Activated CD4-positive, alpha-beta T cell treated with anti-CD3 and anti-CD28 coated beads for 48 hours (primary cell): ENCODE measurements at places on chromosomes 3 and 15.

GRCh38 chr3:152202976-152203626 lies 65.6 kb upstream of the MBNL1 start:
- no peak for DNase-seq

GRCh38 chr3:188434594-188434993 lies 280.6 kb downstream of the LPP start:
- no peak for DNase-seq

GRCh38 chr3:169512991-169513390 lies 150.5 kb downstream of the MECOM start:
- DNase-seq, result no peak

GRCh38 chr15:73941871-73942635 lies 15.8 kb downstream of the LOXL1 start:
- DNase-seq, result no peak

DNA sequence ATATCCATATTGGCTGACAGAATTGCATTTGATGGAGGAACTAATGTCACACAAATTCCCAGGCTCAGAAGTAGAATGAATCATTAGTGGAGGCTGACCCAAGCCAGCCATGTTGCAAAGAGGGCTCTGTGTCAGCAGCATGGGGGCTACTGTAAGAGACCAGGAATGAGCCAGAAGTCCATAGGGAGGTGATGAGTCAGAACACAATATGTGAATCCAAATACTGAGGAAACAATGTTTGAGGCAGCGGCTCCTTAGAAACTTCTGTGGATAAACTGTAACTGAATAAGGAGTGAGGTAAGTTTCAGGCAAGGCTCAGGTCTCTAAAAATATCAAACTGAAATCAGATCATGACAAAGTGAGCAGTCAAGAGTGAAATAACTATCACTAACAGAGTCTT lies 170.7 kb downstream of the WDR72 start:
- DNase-seq, result no peak

GRCh38 chr3:143267989-143268388 lies 148.4 kb downstream of the CHST2 start:
- DNase-seq, result no peak

DNA sequence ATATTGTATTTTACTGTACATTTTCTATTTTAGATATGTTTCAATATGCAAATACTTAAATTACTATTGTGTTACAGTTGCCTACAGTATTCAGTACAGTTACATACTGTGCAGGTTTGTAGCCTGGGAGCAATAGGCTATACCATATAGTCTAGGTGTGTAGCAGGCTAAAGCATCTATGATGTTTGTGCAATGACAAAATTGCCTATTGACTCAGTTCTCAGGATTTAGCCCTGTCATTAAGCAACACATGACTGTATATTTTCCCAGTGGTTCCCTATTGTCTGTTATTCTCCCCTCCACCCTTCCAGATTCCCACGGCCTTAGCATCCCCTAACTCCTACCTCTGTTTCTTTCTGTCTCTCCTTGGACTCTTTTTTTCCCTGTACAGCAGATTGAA lies 10.7 kb downstream of the MOBP start:
- no peak for DNase-seq

DNA sequence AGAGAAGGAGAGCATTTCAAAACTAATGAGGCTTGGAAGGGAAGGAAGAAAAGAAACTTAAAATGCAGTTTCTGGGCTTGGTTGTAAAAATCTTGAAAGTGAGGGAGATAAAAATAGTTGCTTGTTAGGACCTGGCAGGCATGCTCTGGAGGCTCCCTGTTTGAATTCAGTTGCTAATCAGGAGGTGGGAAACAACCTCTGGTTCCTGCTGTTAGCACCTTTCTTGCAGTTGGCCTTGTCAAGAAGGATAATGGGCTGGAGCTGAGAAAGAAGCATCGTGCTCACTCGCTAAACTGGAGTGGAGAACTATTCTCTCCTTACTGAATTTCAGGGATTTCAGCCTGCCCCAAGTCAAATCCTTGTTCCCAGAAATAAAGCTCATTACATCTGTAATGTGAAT lies 23.4 kb downstream of the SNAPC5 start:
- DNase-seq, result no peak

- DNase-seq, result no peak
Observed at GRCh38 chr3:43095370-43095769, 10.5 kb downstream of the POMGNT2 start.

DNA sequence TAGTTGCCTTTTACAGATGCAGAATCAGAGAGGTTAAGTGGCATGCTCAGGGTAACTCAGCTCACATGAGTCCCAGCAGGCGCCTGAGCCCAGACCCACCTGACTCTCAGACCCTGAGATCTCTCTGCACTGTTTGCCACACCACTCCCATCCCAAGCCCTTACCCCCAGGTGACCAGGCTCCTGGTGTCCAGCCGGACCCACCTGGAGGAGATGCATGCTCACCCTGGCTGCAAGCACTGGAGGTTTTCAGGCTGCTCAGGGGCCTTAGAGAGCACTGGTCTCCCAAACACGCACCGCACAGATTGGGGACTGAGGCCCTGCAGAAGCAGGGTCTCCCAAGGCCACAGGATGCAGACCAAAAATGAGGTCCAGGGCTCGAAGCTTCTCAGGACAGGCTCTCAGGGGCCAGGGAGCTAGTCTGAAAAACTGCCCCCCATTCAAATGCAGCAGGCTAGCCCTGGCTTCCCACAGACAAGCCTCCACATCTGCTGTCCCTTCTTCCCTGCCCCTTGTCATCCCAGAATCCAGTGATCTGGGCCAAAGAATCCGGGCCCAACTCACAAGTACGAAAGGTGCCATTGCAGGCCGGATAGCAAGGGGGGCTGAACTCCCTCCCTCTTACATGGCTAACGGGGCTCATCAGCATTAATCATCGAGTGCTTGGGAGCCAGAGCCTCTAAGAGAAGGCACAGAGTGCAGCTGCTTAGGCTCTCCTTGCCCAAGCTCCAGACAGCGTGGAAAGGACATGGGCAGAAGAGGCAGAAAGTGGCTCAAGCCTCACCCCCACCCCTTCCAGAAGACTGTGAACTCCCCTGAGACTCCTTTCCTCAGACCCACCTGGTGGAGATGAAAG lies 90.2 kb upstream of the PRR20G start:
- no peak for DNase-seq

GRCh38 chr3:139119331-139120025 lies 74.8 kb upstream of the PRR23C start:
- no peak for DNase-seq

DNA sequence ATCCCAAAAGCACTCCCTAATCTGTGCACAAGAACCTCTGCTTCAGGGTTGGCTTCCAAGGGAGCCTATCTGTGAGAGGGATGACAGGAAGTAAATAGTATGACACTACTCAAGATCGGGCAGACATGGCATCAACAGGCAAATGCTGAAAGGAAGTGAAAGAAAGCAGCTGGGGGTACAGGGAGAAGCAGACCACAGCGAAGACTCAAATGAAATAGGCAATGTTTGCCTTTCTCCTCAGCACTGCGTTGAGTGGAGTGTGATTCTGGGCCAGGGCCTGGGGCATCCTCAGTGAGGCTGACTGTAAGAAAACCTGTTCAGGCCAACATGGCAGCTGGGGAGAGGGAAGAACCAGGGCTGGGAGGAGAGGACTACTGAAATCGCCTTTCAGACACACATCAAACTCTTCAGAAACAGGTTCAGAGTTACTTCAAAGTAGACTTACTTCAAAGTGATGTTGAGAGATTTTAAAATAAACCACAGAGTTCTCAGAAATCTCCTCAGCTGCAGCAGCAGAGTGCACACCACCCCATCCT lies 96.6 kb downstream of the SLC9A9 start:
- peak; percentile 30 for DNase-seq

DNA sequence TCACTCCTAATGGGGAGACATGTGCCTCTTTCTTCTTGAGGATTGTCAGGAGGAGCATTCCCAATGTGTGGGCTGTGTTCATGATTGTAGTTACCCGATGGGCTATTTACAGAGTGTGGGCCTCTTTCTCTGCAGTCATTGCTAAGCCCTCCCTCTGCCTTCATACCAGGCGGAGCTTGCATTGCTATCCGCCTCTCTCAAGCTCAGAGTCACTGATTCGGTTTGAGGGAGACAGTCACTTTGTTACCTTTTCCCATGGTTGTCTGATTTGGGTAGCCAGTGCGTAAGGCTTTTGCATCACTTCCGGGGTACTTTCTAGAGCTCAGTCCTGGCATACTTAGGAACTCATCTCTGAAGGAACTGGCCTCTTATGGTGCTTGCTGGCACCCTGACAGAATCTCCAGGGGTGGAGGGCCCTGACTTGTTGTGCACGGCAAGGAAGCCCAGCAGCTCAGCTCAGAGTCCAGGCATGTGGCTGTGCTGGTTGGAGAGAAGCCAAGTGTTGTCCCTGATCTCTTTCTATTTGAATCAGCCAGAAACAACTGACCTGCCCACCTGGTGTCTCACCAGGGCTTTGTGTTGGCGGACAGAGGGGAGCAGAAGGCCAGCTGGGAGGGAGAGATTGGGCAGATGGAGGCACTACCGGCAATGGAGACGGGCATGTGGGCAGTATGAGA lies 79.8 kb downstream of the EPHB1 start:
- no peak for DNase-seq

DNA sequence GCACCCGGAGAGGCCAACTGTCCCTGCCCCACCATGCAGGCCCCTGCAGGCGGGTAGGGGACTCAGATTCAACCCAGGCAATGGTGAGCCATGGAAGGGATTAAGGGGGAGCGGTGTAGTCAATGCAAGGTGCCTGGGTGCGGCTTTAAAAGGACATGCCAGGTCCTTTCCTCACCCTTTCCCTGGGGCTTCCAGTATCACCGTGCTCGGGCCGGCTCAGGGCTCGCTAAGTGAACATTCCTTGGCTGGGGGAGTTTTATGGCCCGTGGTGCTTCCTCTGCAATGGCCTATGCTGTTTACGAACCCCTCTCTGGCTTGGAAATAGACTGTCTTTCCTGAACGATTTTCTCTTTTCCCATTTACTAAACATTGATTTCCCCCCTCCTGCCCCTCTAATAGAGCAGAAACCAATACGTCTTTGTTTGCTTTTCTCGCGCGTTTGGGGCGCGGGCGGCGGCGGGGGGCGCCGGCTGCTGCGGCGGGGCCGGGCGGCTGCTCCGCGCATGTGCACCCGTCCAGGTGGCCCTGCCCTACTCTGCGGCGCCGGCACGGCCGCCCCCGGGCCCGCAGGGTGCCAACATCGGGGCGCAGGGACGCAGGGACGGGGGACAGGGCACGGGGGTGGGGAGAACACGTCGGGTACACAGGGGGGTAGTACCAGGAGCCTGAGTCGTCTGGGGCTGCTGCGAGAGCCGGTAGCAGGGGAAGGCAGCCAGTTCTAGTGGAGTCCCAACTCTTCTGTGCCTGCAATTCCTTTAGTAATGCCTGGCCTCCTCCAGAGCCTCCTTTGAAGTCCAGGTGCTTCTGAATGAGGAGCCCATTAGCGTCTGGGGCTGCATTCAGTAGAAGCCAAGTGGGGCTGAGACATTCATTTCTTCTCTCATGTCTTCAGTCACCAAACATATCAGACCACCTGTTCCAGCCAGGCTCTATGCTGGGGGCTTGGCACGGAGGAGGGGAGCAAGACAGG lies 26.9 kb upstream of the CACNA2D2 start:
- DNase-seq, result no peak

- no peak for DNase-seq
Observed at GRCh38 chr3:43455233-43455632, 166.6 kb downstream of the ANO10 start.

DNA sequence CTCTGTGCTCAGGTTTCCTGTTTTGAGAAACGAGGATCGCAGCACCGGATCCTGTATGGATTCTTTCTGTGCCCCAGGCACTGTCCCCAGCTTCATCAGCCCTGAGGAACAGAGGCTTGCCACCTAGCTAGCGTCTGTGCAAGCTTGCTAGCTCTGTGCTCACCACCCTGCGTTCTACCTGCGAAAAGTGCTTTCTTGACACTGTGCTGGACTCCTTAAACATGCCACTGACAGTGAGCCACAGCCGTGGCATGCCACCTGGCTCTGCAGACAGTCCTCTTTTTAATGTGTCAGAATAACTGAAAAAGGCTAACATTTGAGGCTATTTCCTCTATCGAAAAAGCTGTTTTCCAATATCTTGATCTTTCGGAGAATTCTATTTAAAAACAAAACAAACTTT lies 1.4 kb downstream of the PGPEP1L start:
- no peak for DNase-seq

DNA sequence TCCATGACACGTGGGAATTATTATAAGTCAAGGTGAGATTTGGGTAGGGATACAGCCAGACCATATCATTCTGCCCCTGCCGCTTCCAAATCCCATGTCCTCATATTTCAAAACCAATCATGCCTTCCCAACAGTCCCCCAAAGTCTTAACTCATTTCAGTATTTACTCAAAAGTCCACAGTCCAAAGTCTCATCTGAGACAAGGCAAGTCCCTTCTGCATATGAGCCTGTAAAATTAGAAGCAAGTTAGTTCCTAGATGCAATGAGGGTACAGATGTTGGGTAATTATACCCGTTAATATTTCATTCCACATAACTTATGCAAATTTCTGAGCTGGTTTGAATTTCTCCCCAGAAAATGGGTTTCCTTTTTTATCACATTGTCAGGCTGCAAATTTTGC lies 47.7 kb downstream of the RNF111 start:
- DNase-seq, result no peak

DNA sequence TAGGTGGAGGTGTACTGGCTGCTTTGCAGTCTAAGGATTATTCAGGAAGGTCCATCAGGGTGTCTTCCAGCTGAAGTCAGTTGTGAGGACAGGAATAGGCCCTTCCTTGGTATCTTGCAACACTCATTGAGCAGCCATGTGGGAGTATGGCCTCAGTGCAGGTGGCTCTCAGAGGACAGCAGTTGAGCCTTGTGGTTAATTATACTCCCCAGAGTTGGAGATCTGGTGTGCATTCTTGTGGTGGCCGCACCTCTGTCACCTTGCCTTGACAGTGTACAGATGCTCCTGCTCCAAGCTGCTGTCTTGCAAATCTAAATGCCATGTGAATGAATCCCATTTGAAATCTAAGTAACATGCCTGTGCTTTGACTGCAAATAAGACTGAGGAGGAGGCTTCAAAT lies 339.9 kb upstream of the BCHE start:
- no peak for DNase-seq

- DNase-seq, result no peak
Observed at GRCh38 chr3:171744158-171744741, 66.0 kb downstream of the PLD1 start.

- no peak for DNase-seq
Observed at GRCh38 chr3:117843356-117843755, 1133.8 kb downstream of the TUSC7 start.

GRCh38 chr3:30632521-30632920 lies 26.1 kb downstream of the TGFBR2 start:
- no peak for DNase-seq

- DNase-seq, result peak; percentile 12
Observed at GRCh38 chr3:126523745-126524428, at the start of gene CHST13. Gene CHST13 (plus strand): TSS chr3:126524155. CDS start chr3:126524333, 178 bp downstream.

- DNase-seq, result no peak
Observed at GRCh38 chr3:62168356-62168755, 205.0 kb downstream of the FEZF2 start.
